ENCODE measurements at places on chromosomes 3 and 15. TPM values are rescaled to one million over a fixed set of nuclear protein-coding genes. Genes with fewer than 3 reads are reported as not detected.

Gene SLC28A2
- 0.08 TPM for total RNA-seq

Gene TCF12
- total RNA-seq: 51.1 TPM

Gene CCDC174
- total RNA-seq: 12.4 TPM

DNA sequence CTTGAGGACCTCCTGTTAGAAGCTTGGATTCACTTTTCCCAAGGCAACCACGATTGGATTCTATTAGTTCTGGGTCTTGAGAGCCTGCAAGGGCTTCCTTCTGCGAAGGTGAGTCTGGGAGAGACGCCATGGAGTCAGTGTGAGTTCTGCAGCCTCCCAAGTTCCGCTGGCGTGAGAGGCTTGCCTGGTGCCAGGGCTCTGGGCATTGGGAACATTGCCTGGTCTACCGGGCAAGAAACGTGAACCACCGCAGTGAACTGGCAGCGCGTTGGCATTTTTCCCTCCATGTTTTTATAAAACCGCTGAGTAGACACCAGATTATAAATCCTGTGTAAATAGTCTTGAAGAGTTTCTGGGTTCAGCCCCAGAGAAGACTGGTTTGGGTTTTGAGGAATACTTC, 160.9 kb downstream of the IGF1R start:
- DNase-seq: no peak

DNA sequence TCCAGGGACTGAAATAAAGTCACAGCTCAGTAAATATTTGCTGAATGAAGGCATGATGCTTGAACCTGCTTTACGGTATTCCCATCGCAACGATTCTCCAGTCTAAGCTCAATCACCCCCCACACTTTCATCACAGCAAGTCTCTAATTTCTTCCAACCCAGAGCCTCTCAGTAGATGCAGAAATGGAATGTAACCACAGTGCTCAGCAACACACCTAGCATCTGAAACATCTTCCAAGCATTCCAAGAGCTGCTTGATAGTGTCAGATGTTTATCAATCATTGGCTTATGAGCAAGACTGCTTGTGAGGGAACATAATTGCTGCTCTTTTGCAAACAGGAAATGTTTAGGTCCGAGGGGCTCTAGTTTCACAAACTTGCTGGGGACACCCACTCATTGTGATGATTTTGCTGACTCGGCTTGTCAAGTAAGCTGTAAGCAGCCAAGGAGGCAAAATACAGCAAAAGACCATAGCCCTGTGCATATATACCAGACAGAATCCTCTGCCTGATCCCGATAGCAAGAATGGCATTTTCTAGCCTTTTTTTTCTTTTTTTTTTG, 751.2 kb downstream of the NR2F2 start:
- DNase-seq: no peak

GRCh38 chr3:99783011-99783573, 34.6 kb upstream of the CMSS1 start:
- no peak for DNase-seq

Gene GOLGA8N
- 0.66 TPM for total RNA-seq

DNA sequence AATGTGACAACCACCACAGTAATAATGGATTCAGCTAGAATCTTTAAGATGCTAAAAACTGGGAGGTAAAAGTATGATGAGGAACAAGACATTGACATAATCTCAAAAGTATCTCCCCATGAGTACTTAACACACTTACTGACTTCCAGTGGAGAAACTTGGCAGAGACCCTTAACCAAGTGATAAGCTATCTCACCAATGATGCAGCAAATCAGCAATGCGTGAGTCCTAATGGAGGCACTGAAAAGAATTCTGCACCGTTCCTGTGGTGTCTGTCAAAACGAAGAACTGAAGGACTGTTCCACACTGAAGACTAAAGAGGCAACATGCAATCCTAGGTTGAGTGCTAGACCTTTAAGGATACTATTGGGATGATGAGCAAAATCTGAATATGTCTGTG, 67.9 kb upstream of the OCA2 start:
- no peak for DNase-seq

- DNase-seq: no peak
Observed at GRCh38 chr3:94564247-94564646, 501.4 kb downstream of the NSUN3 start.

DNA sequence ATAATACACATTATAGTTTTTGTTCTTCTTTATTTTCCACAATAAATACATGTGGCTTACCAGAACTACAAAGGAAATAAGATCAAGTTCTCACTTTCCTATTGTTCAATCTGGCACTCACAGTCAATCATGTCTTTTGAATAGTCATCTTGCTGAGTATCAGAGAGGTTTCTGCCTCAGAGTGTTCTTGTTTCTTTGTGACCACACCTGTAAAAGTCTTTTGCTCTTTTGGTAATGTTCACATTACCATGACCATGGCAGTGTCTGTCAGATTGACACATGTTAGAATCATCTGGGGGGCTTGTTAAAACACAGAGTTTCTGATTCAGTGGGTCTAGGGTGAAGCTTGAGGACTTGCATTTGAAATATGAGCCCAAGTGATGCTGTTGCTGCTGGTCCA, 135.0 kb downstream of the SATB1 start:
- DNase-seq: no peak

DNA sequence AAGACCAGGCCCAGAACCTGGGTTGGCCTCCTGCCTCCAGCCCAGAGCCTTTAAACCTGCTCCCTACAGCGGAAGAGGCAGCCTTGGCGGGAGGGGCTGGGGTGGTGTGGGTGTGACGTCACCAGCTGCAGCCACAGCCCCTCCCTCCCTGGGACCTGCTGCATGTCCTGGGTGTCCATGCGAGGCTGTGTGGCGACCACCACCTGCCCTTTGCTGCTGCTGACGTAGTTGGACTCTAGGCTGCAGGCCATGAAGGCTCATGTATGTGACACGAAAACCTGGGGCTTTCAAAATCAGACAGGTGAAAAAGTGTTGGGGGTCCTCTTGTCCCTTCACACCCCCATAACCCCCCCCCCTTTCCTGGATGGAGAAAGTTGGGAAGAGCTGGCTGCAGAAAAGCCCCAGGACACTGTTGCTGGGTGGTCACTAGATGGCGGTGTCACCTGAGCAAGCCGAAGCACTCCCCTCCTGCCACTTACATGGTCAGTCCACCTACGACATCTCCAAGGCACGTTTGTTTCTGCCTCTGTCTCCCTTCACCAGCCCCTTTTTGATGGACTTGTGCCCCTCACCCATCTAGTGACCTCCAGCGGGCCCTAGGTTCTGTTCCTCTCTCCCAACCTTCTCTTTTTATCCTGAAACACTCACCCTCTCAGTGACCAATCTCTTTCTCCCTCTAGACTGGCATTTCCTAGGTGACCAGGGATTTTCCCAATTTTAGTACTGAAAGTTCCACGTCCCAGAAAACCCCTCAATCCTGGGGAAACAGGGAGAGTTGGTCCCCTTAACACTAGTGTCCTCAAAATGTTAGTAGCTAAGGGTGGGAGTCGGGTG, 35.2 kb downstream of the SLC6A20 start:
- DNase-seq: peak; percentile 39

DNA sequence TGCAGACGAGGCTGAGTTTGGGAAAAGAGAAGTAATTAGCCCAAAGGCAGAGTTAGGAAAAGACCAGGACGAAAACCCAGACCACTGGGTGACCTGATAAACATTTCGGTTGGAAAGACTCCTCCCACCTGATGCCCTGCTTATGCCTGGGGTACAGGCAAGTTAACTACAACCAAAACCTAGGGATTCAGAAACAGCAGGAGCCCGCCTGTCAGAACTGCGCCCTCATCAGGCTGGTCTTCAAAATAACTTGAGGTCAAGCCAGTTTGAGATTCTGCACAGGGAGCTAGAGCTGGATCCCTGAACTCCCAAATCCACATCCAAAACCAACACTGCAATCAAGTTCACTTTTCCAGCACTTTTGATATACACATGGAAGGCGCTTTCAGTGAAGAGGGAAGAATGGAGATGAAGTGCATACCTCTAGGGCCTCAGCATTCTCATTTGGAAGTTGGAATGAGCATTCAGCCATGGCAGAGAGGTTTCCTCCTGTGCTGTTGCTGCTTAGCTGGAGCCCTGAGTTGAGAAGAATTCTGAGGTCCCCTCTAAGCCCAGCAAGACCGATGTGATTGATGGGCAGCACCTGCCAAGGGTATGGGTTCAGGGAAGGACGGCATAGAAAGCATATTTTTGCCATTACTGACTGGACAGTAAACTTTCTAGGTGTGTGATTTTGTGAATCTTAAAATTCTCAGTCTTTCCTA, 11.6 kb downstream of the TSEN2 start:
- no peak for DNase-seq

DNA sequence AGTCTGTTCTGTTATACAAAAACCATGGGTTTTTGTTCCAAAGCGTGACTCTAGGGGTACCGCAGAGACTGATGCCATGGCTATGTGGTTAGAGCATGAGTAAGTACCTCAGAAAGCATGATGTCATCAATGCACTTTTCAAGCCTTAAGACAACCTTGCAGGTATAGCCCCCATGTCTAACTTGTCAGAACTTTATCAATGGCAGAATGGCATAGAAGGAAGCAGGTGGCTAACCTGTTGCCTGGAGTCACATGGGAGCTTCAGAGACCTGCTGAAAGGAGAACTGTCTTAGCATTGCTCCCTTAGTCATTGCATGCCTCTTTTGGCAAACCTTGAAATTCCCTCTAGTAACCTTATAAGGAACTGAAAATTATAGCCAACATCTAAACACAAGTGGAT, 52.5 kb downstream of the EOMES start:
- DNase-seq: no peak

Gene CEMIP
- 1.9 TPM for total RNA-seq

- no peak for DNase-seq
Observed at GRCh38 chr15:75551091-75551490, 28.0 kb downstream of the PTPN9 start.

DNA sequence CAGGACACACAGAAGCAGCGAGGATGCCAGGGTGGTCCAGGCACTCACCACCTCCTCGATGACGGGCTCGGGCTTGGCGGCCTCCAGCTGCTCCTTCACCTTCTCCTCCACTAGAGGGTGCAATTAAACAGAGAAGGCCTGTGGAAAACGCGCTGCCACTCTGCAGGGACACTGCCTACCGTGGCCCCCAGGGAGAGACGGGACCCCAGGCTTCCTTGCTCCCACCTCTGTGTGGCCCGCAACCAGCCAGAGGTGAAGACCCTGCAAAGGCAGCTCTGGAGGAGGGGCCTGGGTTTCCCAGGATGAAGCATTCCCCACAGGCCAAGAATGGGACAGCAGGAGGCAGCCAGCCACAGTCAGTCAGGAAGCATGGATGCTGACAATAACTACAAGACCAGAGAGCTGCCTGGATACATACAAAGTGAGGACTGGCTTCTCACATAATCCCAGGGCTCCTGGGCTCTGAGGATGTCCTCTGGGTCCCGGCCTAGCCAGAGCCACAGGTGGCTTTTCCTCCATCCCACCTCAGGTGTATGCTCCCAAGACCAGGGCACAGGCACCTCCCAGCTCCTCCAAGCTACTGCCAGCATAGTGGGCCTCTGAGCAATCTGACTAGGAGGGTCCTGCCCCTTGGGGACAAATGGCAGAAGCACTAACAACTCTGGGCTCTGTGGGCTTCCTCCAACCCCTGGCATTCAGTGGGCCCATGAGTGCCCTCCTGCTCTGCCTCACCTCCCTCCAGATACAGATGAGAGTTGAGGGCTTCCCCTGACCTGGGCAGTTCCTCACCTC, 46.2 kb downstream of the PTH1R start:
- peak; percentile 31 for DNase-seq

GRCh38 chr3:4306091-4306490, 2.9 kb downstream of the SETMAR start:
- DNase-seq: no peak

DNA sequence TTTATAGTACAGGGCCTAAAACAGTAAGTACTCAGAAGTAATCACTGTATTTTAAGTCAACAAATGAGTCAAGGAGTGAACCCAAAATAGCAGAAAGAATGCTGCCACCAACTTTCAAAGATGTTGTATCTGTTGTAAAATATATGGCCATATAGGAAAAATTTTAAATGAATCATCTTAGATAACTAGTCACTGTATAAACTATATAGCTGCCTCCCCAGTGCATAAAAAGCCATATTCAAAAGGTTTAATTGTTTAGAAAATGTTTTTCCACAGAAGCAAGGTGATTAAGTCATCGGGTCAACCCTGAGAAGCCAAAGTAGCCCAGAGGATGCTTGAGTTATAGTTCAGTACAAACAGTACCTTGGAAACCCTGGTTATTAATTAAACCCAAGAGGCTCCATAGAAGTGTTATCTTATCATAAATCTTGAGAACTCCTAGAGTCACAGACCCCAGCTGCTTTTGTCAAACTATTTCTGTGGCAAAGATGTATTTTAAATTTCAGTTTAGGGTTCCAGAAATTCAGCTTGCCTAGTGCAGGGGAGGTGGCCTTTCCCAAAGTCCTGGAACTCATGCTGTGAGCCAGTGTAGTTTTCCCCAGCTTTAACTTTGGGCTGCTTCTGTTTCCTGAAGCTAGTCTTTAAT, 39.2 kb downstream of the MBNL1 start:
- peak; percentile 58 for DNase-seq

DNA sequence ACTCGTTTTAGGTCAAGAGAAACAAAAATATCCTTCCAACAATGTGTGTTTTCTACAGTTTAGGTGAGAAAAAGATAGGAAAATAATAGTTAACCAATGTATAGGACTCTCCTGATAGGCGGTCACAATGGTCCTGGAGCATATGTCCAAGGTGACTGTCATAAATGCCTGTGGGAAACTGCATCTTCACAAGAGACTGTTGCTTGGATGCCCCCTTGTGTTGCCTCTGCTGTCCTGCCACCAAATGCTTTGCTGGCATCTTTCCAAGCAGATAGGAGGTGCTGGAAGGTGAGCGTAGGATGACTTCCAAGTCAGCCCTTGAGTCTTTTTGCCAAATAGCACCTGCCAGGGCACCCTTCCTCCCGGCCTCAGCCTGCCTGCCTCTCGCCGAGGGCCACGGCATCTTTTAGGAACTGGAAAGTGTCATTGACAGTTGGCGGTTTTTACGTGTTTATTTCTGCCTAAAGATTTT, 24.1 kb upstream of the SACM1L start:
- DNase-seq: peak; percentile 71

Gene SAMMSON
- total RNA-seq: not detected

DNA sequence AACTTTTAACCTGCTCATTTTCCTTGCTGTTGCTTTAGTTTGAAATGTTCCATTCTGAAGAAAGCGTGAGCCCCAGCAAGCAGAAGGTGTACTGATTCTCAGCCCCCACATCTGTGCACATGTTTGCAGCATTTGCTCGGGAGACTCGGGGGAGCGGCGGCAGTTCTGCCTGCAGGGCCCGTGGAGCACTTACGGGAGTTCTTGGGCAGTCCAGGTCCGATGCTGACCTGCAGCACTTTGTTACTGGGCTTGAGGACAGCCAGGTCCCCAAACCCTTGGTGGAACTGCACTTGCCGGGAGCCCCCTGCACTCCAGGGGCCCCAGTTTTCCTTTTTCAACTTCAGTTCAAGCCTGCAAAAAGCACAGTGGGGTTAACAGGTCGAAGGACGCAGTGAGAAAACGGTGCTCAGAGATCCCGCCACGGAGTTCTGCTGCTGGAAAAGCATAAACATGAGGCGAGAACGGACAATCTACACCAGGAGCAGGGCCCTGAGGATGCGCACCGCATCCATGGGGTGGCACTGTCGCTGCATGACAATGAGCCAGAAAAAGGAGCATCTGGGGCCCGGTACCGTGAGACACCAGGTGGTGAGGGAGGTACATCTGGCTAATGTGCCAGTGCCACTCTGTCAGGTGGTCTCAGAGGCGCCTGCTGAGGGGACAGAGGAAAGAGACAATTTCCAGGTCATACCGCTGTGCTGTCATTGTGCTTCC, 45.6 kb upstream of the LDHAL6B start:
- peak; percentile 25 for DNase-seq

Data from HepG2 (cell line).